ENCODE measurements at places on chromosomes 4 and X.

DNA sequence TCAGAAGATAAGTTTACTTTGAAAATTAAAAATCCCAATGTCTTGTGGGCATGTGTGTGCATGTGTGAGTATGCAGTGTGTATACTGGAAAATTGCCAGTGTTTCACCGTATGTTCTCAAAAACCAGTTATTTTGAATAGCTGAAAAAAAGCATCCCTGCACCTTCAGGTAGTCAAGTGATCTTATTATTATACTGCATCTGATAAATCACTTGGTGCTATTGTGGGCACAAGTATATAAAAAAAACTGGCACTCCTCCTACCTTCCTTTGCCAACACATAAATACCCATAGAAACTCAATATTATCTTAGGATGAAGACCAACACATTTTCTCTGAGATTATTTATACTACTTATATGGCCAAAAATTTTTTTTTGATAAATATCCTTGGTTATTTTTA lies 91.5 kb upstream of the MAP9 start:
- no peak for DNase-seq

- DNase-seq = no peak
Measured at GRCh38 chr4:3226467-3226866, 22.5 kb upstream of the MSANTD1 start.

DNA sequence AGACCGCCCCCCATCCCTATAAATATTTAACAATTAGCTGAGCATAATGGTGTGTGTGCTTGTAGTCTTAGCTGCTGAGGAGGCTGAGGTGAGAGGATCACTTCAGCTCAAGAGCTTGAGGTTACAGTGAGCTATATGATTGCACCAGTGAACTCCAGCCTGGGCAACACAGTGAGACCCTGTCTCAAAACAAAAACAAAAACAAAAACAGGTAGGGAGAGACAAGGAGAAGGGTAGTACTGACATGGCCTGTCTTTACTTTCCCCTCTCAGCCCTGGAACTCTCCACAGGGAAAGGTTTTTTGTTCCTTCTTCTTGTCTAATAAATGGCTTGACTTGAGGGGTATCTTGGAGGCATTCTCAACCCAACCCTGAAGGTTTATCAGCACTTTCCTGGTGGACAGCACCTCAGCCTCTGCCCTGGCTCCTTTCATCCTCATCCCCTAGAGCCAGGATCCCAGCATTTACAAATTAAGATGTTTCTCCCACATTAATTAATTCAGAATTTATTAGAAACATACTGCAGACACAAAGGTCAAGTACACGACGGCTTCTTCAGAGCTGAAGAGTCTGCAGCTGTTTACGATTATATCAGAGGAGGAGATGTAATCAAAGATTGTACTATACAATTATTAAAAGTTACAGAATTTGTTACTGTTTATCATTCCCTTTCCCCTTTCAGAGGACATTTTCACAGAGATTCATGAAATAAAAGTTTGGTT lies 131.8 kb downstream of the AFF1 start:
- no peak for DNase-seq

DNA sequence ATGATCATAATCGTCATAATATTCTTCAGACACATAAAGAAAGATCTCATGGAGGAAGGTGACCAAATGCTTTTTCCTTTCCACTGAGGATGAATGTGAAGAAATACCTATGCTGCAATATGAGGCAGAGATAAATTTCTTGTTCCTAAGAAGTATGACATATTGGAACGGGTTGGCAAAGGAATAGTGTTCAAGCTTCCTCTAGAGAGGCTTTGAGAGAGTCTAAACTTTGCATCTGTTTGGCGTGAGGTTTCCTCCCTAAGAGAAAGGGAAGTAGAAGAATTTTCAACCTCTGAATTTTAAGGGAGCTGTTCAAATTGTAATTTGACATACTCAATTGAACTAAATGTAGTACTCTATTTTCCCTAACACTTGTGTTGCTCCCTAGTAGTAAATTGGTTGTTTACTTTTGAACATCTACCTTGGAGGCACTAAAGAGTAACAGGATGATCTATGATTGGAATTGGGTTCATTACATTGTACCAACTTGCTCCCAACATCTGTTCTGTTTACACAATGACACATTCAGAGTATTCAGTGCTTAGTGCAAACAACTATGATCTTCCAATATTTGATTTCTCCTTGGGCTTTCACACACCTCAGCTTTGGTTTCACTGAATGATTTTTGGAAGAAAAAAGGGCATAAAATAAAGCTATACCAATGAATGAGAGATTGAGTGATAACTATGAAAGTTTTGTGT lies 122.0 kb downstream of the CORIN start:
- DNase-seq = no peak

DNA sequence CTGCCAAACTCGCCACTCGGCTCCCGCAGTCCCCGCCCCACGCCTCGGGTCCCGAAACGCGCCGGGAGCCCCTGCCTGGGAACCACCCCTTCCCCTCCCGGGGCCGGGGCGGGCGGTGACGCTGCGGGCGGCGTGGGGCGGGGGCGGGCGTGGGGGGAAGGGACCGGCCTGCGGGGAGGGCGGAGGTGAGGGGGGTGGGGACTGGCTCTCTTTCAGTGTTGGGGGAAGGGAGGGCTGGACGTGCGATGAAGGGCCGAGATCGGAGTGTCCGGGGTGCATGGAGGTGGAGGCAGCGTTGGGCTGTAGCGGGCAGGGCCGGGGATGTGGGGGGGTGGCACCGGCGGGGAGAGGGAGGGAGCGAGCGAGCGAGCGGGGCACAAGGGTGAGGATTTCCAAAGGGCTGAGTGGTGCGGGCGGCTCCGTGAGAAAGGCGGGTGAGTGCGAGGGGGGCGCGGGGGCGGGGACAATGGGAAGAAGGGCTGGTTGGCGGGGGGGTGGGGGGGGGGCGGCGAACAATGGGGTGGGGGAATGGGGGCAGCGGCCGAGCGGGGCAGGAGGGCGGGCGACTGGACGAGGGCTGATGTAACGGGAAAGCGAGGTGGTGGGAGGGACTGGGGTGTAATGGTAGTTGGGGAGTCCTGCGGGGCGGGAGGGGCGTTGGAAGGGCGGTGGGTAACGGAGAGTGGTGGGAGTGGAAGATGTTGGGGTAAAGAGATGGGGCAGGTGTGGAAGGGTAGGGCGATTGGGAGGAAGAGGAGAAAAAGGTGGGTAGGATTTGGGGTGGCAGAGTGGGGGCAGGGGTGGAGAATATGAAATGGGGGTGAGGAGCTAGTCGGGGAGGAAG lies 578 bp downstream of the DCUN1D4 start:
- peak; percentile 14 for DNase-seq

- DNase-seq = no peak
Measured at GRCh38 chr4:189301692-189302091, 639.0 kb upstream of the FRG1 start.

DNA sequence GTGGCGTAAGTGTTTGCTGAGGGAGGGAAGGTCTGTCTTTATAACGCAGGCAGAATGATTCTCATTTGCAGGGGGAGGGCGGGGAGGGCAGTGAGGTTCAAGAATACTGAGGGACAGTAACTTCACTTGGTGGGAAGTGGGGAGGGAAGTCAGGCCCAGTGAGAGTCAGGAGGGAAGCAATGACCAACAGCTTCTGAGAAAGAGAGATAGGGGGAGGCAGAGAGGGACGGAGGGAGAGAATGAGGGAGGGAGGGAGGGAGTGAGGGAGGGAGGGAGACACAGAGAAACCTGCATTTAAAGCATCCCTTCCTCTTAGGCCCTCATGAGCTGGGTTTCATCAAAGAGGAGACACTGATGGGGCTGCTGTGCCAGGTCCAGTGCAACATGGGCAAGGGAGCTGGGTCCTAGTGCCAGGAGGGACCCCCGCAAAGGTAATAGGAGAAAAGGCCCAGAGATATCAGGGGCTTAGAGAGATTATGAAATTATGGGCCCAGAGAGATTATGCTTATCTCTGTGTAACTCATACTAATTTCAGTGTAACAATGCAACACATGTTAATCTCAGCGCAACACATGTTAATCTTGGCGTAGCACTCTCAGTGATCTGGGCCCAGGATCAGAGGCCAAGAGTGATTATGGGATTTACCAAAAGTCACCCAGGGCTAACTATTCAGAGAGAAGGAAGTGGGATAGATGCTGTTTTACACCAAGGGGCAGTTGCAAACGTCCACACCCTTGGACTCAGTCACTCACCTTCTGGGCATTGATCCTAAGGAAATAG lies 112.1 kb downstream of the DRD5 start:
- DNase-seq = no peak

GRCh38 chrX:110454336-110454735 lies 95.7 kb downstream of the RTL9 start:
- DNase-seq = no peak

DNA sequence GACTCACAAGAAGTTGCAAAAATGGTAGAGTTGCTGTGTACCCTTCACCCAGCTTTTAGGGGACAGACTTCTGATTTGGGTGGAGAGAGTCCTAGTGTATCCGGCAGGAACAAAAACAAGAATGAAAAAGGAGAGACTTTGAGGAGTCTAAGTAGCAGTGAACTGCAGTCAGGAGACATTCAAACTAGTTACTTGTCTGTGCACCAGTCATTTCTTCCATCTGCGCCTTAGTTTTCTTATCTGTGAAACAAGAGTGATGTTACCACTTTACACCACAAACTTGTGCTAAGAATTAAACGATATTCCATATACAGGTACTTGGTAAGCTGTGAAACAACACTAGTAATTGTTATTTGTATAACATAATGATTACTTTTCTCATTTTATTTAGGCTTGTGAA lies 47.3 kb downstream of the SH2D1A start:
- DNase-seq = no peak

DNA sequence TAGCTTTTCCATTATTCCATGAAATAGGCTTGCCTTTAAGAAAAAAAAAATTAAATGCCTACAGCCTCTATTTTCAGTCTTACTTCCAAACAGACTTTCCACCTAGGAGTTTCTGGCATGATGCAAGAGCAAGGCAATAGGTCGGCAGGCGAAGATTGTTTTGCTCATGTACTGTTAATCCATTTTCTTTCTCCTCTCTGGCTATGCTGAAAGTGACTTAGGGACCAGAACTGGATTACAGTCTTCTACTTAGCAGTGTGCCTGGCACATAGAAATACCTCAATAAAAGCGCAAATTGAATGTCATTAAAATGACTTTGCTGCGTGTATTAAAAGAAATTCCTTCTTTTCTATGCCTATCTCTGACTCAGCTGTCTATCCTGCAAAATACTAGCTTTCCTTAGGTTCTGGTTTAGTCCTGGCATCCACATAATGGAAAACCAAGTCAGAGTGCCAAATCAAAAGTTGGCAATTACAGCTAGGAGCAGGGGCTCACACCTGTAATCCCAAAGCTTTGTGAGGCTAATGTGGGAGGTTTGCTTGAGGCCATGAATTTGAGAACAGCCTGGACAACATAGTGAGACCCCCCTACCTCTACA lies 51.9 kb downstream of the CC2D2A start:
- DNase-seq = no peak

GRCh38 chr4:27779827-27780226 lies 919.2 kb downstream of the STIM2 start:
- no peak for DNase-seq

DNA sequence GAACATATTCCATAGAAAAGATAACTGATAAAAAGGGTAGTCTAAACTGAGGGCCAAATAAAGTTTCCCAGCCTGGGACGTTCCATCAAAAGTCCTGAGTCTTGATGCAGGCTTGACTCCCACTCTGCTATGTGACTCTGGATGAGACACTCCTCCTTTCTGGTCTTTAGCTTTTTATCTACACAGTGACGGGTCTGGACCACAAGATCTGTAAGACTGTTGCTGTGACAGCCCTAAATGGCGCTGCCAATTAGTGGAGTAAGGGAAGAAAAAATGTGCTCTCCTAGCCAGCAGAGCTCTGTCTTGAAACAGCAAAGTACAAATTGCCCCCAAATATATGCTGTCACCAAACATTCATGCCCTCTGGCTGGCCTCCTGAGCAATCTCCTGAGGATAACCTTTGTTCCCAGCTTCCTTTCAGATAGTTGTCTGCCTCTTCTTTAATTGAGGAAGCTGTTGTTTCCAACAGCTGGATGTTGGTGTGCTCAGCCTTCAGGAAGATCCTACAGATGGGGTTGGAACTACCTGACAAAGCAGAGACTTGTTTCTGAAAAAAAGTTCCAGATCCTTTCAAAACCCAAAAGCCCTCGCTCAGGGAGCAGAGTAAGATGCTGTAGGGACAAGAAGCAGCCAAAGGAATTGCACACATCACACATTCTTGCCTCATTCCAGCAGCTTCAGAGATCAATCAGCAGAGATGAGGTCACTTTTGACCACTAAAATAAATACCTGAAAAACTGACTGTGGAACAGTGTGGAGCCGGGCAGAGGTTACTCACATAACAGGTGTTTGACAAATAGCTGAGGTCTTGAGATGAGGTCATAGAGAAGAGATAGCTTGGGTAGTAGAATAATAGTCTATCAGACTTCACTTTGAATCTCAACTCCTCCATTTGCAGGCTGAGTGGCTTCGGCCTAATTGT lies 383.4 kb upstream of the FGF13 start:
- DNase-seq = no peak

- no peak for DNase-seq
Measured at GRCh38 chr4:27003642-27004113, 143.0 kb downstream of the STIM2 start.

GRCh38 chrX:32877592-32877991 lies 333.8 kb downstream of the DMD start:
- no peak for DNase-seq

DNA sequence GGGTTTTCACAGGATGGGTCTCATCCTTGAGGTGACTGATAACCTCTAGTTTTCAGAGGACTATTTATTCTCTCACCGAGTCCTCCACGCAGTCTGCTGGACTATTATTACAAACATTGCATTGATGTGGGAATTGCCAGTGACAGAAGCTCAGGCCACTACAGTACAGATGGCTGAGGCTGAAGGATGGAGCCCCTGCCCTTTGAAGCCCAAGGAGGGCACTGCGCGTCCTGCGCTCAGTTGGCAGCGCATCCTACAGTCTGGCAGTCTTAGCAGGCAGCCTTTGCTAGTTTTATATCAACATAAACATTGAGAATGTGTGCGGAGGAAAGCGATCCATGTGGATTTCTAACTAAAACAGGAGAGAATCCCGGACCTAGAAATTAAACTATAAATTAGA lies 1.5 kb upstream of the RELL1 start:
- DNase-seq = no peak

DNA sequence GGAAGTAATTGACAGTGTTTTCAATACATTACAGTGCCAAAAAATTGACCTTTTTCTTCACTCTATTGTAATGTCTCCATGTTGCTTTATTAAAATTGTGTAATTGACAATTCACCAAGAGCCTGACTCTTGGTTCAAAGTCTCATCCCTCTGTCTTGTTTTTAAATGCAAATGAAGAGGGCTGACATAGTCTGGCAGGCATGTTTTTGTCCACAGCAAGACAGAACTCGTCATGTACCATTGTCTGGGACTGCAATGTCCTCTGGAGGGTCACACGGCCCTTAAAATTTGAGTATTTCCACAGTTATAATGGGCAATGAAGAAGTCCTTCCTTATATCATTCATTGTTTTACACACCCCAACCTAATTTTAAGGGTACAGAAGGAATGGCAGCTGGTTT lies 38.0 kb upstream of the FBXW7 start:
- no peak for DNase-seq

- DNase-seq = no peak
Measured at GRCh38 chr4:19575924-19576323, 675.8 kb upstream of the SLIT2 start.
